ENCODE measurements at places on chromosomes 12 and 14.

DNA sequence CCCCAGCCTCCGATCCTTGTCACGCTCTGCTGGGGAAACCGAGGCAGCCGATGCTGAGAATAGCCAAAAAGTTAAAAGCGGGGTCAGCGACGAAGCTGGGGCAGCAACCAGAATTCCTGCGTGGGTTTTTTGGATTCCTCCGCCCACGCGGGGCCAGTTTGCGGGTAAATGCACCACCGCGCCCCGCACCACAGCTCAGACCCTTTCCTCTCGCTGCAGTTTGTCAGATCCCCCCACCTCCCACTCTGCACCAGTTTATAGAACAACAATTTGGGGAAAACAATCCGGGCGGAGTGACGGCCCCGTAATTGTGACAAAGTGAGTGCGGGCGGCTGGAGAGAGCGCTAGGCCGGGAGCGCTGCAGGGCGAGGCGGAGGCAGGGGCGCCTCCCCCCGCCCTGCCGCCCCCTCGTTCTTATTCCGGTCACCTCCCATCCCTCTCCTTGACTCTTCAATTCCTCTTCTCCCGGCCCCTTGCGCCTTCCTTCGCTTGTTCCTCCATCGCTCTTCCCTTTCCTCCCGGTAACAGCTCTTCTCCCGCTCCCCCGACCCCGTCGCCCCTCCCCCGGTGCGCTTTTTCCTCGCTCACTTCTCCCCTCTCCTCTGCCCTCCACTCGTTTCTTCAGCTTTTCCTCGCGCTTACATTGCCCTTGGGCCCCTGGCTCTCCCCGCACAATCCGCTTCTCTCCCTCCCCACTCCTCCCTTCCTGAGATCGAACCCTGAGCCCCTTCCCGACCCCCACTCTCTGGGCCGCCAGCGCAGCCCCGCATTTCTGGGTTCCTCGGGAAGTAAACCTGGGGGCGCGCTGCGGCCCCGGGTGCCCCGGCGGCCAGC, 646 bp upstream of the DNAJC22 start:
- no peak for DNase-seq

- no peak for DNase-seq
These were observed 122.0 kb downstream of the TGFB3 start for GRCh38 chr14:75859746-75860145.

GRCh38 chr12:98126637-98127335, 388.6 kb upstream of the TMPO start:
- DNase-seq = no peak

DNA sequence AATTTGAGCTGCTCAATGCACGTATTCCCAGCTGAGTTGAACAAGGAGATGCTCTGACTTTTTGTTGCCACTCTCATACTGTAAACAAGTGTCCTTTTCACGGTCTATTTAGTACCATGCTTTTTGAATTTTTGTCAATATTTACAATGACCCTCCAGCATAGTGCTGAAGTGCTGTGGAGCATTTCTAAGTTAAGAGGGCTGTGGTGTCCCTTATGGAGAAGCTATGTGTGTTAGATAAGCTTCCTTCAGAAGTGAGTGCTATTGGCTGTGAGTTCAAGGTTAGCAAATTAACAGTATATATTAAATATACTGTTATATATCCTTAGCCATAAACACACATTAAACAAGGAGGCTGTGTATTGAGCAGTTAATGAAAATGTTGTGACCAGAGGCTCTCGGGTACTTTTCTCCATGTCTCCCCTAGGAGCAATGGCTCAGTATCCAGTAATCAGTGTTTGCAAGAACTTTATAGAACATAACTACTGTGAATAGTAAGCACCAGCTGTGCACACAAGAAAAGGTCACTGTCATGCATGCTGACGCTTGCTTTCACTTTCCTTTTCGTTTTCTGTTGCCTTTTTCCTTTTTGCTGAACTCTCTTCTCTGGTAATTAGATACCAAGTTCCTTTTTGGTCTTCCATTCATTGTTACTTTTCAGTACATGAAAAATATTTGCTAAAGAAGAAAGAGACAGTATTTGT, 187.2 kb upstream of the NEDD1 start:
- peak; percentile 40 for DNase-seq

DNA sequence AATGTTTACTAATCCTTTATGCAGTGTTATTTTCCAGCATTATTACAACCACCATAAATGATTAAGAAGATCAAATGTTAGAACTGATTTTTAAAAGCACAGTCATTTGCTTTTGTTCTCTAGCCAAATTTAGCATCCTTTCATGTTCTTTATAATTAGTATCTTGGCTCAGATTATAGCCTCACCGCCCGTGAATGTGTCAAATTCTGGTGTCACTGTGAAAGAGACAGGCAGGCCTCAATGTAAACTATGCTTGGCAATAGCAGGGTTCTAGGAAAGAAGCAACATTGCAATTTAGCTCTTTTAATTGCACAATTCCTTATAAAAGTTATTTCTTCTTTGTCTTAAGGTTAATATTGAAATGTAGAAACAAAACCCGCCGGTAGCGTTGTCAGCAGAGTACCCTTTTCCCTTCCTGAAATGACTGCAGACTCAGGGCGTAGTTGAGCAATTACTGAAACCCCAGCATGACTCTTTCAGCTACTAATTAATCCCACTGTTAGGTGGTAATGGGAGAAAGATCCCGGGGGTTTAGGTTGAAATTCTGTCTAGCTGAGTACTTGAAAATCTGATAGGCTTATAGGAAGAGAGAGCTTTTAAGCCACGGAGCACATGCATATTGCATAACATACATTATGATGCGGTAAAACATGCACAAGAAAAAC, 1600.5 kb upstream of the SEL1L start:
- DNase-seq = no peak

DNA sequence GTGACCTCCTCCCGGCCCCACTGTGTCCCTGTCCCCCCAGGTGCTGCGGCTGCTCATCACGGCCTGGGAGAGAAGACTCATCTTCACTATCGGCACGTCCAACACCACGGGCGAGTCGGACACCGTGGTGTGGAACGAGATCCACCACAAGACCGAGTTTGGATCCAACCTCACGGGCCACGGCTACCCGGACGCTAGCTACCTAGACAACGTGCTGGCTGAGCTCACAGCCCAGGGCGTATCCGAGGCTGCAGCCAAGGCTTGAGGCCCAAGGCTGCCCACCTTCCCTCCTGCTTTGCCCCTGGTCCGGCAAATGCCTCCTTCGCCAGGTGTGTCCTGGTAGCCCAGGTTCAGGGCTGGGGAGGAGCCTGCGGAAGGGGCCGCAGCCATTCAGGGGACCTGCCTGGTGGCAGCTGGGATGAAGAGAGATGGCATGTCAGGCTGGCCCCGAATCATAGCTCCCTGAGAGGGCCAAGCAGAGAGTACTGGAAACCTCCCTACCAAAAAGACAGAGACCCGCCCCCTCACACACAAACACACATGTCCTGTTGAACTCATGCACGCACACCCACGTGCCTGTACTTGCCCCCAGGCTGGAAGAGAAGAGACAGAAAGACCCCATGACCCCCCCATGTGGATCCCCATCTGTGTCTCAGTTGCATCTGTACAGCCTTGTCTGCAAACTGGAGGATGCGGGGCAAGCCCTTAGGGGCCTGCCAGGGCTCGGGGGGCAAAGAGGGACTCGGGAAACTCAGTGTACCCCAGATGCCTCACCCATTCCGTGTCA, 38.7 kb downstream of the RASAL1 start:
- DNase-seq = no peak

DNA sequence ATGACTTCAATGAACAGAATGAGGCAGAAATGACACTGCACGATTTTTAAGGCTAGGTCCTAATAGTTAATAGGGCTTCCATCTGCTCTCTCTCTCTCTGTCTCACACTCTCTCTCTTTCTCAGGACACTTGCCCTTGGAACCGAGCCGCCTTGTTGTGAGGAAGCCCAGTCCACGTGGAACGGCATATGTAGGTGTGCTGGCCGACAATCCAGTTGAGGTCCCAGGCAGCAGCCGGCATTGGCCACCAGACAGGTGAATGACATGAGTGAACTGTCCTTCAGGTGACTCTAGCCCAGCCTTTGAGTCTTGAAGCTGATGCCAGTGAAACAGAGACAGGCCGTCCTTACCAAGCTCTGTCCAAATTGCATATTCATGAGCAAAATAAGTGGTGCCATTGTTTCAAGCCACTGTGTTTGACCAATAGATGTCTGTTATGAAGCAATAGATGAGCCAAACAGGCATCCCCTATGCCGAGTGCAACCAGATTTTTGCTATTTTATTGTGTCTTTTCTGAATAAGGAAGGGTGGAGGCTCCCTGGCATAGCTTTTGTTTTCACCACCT, 217.5 kb upstream of the LHX5 start:
- DNase-seq = no peak

DNA sequence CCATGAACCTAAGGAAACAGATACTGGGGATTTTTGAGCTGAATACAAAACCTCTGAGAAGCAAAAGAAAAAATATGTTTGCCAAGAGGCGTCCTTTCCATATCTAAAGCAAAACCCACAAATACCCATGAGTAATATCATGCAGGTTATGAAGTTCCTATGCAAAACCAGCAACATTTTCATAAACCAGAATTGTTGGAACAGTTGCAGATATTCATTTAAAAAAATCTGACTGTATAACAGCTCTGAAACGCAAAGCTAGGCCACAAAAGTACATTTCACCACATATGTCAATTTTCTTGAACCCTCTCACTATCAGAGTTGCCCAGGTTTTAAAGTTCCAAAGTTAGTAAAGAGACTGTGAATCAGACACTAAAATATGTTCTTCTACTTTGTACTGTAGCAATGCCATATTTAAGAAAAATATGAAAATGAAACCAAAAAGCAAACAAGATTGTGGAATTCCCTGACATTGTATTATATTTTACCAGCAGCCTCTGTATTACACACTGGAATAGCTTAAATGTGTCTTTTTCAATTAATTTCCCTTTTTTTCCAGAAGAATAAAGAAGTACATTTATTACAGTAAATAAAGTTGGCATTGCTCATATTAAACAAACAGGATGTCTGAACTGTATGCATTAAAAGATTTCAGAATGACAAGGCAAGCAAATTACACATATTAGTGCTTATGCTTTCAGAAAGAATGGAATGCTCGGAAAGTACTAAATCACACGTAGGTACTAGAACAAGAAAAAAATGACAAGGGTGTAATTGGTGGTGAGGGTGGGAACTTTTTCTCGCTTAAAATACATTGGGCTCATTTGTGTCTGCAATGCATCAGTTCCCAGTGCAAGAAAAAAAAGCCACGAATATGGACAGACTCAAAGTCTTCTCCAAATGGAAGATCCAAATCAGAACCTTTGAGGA, 33.6 kb upstream of the HIF1A start:
- DNase-seq = peak; percentile 38

GRCh38 chr12:5830111-5830510, 114.9 kb downstream of the ANO2 start:
- DNase-seq = no peak

DNA sequence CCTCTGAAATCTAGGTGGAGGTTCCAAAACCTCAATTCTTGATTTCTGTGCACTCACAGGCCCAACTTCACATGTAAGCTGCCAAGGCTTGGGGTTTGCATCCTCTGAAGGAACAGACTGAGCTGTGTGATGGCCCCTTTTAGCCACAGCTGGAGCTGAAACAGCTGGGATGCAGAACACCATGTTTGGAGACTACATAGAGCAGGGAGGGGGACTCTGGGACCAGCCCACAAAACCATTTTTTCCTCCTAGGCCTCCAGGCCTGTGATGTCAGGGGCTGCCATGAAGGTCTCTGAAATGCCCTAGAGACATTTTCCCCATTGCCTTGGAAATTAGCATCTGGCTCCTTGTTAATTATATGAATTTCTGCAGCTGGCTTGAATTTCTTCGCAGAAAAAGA, 1025.9 kb upstream of the NOVA1 start:
- DNase-seq = no peak

GRCh38 chr12:83896416-83896815, 1016.2 kb downstream of the SLC6A15 start:
- no peak for DNase-seq

- no peak for DNase-seq
These were observed 30.9 kb downstream of the BTBD7 start for GRCh38 chr14:93301821-93302447.

DNA sequence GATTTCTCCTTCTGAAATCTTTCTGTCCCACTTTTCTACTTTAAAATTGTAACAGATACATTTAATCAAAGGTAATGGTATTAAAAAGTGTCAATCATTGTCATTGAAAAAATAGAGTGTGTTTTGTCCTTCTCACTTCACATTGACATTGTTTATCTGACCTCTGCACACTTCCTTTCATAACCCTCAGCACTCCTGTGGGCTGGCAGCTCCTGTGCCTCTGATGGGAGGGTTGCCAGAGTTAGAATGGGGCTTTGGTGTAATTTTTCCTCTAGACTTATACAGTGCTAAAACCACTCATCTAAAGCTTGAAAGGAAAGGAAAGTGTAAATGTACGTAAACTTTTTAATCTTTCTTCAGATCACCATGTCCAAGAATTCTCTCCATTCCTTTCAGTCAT, 23.7 kb downstream of the KCNA1 start:
- no peak for DNase-seq

- no peak for DNase-seq
These were observed 30.8 kb downstream of the GPR19 start for GRCh38 chr12:12665194-12665593.

DNA sequence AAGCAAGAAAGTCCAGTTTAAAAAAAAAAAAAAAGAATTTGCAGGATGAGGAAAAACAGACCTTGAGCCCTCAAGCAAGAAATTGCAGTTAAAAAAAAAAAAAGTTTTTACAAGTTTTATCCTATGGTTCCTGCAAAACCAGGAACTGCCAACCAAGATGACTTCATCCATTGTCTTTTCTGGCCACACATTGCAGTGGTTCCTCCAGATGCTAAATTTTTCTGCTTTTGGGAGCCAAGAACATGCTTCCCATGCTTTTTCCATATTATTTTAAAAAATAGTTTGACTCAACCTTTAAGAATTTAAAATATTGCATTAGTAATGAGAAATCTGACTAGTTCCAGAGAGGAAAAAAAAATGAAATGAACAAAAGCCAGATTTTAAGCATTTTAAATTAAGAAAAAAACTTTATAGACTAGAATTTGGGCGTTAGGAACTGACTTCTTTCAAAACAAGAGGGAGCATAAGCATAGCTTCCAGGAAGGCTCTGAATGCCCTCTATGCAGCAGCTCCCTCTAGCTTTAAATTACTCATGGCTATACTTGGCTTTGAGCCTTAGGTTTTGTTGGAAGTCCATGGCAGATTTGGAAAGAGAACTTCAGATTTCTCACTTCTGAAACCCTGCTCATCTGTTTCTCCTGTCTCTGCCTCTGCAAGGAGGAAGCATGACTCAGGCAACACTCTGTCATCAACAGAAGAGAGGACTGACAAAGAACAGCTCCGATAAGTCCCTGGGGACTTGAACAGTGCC, 124.5 kb downstream of the GPR65 start:
- peak; percentile 39 for DNase-seq

Data from ELR (cell line).